NCI-H345 (cell line): ENCODE measurements at places on chromosomes 7 and 10.
A peak's percentile ranks its signal among the peaks of the same experiment; 100 is the strongest.

- DNase-seq: no peak
These were observed 9.4 kb downstream of the ZCWPW1 start for GRCh38 chr7:100418930-100419659.

DNA sequence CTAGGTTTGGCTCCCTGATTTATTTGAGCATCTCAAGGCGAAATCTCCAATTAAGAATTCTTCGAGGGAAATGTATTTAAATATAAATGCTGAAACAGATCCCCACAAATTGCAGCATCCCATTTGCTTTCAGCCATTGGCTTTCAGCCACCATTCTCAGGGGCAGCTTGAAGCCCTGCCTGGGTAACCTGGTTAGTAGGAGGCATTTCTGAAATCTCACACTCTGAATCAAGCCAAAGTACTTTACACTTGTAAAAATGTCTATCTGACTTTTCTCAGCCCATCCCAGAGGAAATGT, 49.1 kb downstream of the GCC1 start:
- DNase-seq: no peak

DNA sequence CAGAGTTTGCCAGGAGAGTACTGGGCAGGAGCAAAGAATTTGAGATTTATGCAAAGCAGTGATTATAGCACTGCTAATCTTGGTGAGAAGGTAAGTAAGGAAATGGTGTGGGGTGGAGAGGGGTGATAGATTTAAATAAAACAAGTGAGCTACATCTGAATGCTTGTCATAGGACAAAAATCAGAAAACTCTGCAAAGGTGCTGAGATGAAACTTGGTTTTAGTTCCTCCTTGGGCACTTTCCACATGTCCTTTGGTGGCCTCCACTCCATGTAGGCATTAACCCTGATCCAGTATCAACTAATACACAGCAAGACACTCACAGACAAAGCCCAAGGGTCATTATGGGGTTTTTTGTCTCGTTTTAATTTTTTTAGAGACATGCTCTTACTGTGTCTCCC, 25.7 kb upstream of the FAM107B start:
- DNase-seq: no peak

GRCh38 chr10:24493165-24493564, 230.5 kb downstream of the ARHGAP21 start:
- no peak for DNase-seq

DNA sequence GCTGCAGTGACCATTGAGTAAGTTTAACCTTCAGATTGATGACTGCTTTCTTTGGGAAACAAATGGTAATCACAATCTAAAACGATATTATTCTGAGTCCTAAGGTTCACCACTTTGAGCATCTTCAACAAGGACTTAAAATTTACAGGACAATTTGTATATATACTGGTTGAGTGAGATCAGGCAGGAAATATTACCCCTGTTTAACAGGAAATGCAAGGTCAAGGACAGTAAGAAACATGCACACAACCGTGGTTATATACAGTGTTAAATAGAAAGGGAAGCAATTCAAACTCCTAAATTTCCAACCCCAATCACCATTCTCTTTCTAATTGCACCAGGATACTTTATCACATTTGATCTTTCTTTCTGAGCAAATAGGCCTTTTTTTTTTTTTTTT, 96.1 kb downstream of the ZNF277 start:
- no peak for DNase-seq

GRCh38 chr7:1339611-1340010, 106.9 kb downstream of the UNCX start:
- DNase-seq: no peak

- no peak for DNase-seq
These were observed 492.5 kb downstream of the ARL4A start for GRCh38 chr7:13179775-13180523.

GRCh38 chr10:30047430-30047829, 12.0 kb downstream of the JCAD start:
- DNase-seq: no peak

DNA sequence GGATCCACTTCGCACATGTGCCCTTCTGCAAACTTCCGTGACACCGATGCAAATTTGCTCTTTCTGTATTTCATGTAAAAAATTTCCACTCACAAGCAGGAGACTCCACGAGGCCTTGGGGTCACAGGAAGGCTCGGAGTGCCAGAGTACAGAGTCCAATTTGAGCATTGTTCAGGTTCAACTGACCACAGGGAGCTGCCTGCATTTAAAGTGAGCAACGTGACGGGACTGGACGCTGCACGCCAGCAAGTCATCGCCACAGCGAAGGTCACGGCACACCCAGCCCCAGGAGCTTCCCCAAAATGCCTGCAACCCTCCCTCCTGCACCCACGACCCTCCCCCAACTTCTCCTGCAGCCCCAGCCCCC, 41.5 kb upstream of the NKX6-2 start:
- no peak for DNase-seq

GRCh38 chr10:121281576-121281975, 316.7 kb downstream of the FGFR2 start:
- DNase-seq: no peak

DNA sequence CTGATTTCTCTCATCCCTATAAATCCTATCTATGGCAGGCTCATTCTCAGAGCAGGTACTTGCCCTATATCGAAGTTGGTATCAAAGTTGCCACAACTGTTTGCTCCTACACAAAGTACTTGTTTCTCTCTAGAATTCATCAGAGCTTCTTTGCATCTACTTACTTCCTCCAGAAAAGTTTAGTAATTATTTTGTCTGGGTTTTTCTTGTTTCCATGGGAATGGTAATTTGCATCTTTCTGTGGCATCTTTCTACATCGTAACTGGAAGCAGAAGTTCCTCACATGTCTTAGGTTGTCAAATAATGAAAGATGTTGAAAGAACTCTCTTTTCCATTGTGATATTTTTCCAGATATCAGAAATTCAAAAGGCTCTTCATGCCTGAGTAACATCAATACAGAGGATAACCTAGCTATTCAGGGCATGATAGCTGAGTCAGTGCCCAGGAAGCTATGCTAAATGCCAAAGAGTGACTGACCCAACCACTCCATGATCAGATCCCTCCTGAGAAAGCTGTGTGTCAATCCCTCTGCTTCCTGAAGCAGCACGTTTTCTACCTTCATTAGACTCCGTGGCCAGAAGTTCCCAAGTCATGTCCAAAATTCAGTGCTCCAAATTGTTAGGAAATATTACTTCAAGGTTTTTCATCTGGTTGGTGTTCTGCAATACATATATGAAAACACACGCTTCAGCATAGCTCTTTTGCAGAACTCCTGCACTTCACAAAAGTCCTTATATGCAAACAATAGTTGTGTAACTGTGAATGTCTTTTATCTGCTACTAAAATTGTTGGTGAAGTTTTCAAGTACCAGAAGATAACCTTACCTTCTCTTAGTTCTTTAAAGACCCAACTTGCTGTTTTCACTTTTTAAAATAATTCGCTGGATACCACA, 216.5 kb downstream of the VTI1A start:
- no peak for DNase-seq

DNA sequence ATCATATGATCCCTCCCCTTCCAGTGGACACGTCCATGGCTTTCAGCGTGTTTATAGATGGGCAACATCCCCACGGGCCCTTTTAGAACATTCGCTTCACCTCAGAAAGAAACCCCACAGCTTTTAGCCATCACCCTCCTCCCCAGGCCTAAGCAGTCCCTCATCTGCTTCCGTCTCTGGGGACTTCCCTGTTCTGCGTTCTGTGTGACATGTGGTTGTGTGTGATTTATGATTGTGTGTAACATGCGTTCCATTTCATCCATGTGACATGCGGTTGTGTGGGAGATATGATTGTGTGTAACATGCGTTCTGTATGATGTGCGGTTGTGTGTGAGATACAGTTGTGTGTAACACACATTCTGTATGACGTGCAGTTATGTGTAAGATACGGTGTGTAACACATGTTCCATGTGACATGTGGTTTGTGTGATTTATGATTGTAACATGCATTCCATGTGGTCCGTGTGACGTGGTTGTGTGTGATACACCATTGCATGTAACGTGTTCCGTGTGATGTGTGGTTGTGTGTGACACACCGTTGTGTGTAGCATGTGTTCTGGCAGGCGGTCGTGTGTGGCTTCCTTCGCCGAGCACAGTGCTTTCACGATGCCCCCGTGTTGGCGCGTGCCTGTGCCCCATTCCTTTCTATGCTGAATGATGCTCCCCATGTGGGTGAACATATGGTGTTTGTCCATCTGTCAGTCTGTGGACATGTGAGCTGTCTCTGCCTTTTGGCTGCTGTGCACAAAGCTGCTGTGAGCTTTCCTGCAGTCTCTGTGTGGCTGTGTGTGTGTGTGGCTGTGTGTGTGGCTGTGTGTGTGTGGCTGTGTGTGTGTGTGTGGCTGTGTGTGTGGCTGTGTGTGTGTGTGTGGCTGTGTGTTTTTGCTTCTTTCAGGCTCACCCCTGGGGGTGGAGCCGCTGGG, 26.2 kb downstream of the PWWP2B start:
- peak; percentile 33 for DNase-seq

DNA sequence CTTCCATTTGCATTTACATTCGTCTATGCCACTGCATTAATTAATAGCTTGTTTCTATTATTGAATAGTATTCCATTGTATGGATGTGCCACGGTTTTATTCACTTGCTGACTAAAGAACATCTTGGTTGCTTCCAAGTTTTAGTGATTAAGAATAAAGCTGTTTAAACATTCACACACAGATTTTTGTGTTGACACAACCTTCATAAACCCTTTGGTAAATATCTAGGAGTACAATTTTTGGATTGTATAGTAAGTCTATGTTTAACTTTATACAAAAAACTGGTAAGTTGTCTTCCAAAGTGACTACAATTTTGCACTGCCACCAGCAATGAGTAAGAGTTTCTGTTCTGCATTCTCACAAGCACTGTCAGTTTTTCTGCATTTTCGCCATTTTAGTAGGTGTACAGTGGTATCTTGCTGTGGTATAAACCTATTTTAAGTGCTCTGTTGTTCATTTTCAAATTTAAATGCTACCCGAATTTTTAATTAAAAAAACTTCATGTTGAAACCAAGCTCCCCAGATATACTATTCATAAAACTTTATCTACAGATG, 121.4 kb downstream of the RNF133 start:
- DNase-seq: no peak

DNA sequence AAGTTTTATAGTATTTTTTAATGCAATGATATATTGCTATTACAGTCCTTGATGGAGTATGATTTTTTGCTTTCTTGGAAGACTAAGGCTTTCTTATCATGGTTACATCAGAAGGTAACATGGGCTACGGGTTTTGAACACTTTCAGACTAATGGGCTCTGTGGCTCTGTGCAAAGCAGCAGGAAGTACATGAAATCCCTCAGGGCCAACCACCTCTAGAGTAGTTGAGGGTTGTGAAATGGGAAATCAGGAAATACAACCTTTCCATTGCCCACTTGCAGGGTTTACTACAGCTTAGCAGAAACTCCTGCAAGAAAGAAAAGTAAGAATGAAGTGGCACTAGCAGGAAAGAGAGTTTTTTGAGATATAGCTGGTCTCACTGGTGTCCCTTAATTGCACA, 853.5 kb downstream of the KCNMA1 start:
- no peak for DNase-seq

DNA sequence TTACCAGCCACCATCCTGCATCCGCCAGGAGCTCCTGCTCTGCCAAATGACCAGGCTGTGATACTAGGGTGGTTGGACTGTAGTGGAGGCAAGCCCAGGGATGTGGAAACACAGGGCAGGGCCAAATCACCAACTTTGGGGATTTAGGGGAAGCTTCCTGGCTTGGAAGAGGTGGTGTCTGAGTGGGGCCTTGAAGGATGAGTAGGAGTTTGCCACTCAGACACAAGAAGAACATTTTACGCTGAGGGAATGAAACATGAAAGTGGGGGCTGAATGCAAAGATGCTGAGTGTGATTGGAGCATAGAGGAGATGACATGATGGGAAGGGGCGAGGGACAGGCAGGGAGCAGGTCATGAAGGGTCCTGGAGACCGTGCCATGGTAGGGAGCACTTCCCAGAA, 329.5 kb downstream of the RPS24 start:
- no peak for DNase-seq

- DNase-seq: no peak
These were observed 76.0 kb upstream of the LEP start for GRCh38 chr7:128164955-128165670.

GRCh38 chr7:143227806-143228205, 6.0 kb downstream of the TAS2R40 start:
- no peak for DNase-seq

GRCh38 chr7:103996639-103997038, 7.2 kb upstream of the RELN start:
- no peak for DNase-seq

GRCh38 chr10:29917311-29917710, 142.1 kb downstream of the JCAD start:
- no peak for DNase-seq

DNA sequence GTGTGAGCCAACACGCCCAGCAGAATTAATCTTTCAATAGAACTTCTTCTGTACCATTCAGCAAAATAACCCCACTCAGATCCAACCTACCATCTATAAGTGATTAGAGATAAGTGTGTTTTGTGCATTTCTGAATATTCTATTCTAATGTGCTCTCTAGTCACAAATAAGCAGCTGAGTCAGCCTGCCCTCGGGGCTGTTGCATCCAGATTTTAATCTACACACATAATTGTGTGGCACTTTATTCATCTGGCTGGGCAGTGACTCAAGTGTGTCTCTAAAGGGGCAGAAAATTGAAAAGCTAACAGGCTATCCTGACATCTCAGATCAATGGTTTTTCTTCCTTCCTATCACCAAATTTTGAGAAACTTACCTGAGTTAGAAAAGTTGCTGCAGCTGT, 60.3 kb downstream of the PRR15 start:
- no peak for DNase-seq

- no peak for DNase-seq
These were observed 116.6 kb downstream of the MICU1 start for GRCh38 chr10:72509206-72509799.

DNA sequence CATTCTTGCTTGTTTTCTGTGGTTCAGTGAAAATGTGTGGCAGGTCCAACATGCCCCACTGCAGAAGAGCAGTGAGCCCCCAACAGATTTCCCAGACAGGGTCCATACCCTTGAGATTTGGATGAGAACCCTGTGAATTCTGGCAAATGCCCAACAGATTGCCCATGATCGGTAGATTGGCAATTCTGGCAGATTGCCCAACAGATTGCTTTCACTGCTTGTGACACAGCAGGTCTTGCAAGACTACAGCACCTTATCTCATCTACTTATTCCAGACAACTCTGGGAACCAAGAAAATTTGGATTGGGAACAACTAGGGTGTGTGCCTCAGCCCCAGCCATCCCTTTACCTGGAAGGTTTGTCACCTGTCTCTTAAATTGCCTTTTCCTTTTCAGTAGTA, 143.7 kb upstream of the COL1A2 start:
- no peak for DNase-seq
